Tongue (tissue), 3 donors: ENCODE measurements at places on chromosomes 6 and 20. TPM values are rescaled to one million over a fixed set of nuclear protein-coding genes. Genes with fewer than 3 reads are reported as not detected.

The MAFB gene
- total RNA-seq = 19.5 TPM

The LY86 gene
- total RNA-seq = 0.72 TPM

The SLC22A23 gene
- 13.7 TPM for total RNA-seq

The SPATS1 gene
- total RNA-seq = not detected

The OPRL1 gene
- total RNA-seq = 0.62 TPM

The WFDC9 gene
- total RNA-seq = not detected

The MYMX gene
- 9.1 TPM for total RNA-seq

The SEC63 gene
- 60.0 TPM for total RNA-seq

The ADGB gene
- 0.10 TPM for total RNA-seq

The TDRD6 gene
- total RNA-seq = 1.4 TPM

The PDYN gene
- total RNA-seq = not detected

The FAM162B gene
- 7.9 TPM for total RNA-seq

The BPIFB6 gene
- total RNA-seq = not detected

The BLCAP gene
- 149 TPM for total RNA-seq

The BAG2 gene
- 11.6 TPM for total RNA-seq

The COL12A1 gene
- total RNA-seq = 443 TPM

The EDN1 gene
- total RNA-seq = 6.7 TPM

The C20orf202 gene
- not detected for total RNA-seq

The ACOT13 gene
- 5.7 TPM for total RNA-seq

The RFX6 gene
- total RNA-seq = not detected

The SULF2 gene
- 68.0 TPM for total RNA-seq

The DEFB128 gene
- not detected for total RNA-seq

The COL19A1 gene
- total RNA-seq = 26.4 TPM

The FAM8A1 gene
- 34.5 TPM for total RNA-seq

The SLC4A11 gene
- 0.62 TPM for total RNA-seq

The HSPA12B gene
- 26.7 TPM for total RNA-seq

The RCAN2 gene
- total RNA-seq = 10.8 TPM

The SIGLEC1 gene
- total RNA-seq = 2.2 TPM

The SLC32A1 gene
- total RNA-seq = not detected

The MOG gene
- total RNA-seq = not detected

The ENPP1 gene
- total RNA-seq = 27.7 TPM

The AFDN gene
- 135 TPM for total RNA-seq

The TRIM40 gene
- not detected for total RNA-seq

The TXLNB gene
- total RNA-seq = 188 TPM

The RSPO4 gene
- not detected for total RNA-seq

The BHLHE23 gene
- not detected for total RNA-seq

The SYNE1 gene
- 580 TPM for total RNA-seq

The TAF11 gene
- total RNA-seq = 37.2 TPM

The UNC93A gene
- 0.10 TPM for total RNA-seq

The IL17F gene
- not detected for total RNA-seq

The PRDM13 gene
- total RNA-seq = not detected

The ADGRG6 gene
- total RNA-seq = 55.9 TPM

The DPPA5 gene
- not detected for total RNA-seq

The NMBR gene
- total RNA-seq = not detected

The SLC24A3 gene
- 33.5 TPM for total RNA-seq

The CPXM1 gene
- total RNA-seq = 32.1 TPM

The PRIM2 gene
- total RNA-seq = 16.3 TPM

The CDH4 gene
- 1.1 TPM for total RNA-seq

The FUT9 gene
- under 0.01 TPM for total RNA-seq

The HLA-DQA1 gene
- not detected for total RNA-seq

The TRAM2 gene
- 20.2 TPM for total RNA-seq

The MRAP2 gene
- 32.9 TPM for total RNA-seq

The PTCRA gene
- total RNA-seq = 1.8 TPM

The GPLD1 gene
- total RNA-seq = 1.3 TPM
